ENCODE measurements at places on chromosomes 7 and 10.

DNA sequence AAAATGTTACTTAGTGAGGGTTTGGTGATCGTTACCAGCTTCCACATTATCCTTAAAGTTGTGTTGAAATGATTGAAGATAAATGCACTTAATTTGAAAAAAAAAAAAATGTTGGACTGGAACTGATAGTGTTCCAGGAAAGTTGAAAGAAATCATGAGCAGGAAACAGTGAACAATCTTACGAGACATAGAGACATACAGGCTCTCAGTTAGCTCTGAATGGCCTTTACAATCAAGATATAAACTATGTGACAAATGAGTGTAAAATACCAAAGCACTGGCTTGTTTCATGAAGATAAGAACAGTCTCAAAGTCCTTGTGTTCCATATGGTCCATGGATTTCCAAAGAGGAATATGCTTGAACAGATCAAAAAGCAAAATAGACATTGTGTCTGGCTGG, 430.1 kb upstream of the ETV1 start:
- DNase-seq, result no peak

DNA sequence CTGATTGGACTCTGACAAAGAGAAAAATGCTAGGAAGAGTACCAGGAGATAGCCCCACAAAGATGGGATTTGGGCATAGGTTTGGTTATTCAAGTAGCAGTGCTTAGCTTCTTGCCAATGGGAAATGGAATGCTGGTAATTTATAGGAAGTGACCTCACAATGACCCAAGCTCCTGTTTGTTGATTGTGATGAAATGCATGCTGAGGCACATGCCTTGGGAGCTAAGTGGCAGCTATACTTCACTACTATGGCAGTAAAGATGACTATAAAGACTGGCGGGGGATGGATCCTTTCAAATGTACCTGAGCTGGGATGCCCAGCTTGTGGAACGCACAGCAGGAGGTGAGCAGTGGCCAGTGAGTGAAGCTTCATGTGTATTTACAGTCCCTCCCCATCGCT, 153.8 kb downstream of the ZNF22 start:
- no peak for DNase-seq

GRCh38 chr10:76210211-76210610, 778.8 kb downstream of the LRMDA start:
- DNase-seq, result peak; percentile 46

DNA sequence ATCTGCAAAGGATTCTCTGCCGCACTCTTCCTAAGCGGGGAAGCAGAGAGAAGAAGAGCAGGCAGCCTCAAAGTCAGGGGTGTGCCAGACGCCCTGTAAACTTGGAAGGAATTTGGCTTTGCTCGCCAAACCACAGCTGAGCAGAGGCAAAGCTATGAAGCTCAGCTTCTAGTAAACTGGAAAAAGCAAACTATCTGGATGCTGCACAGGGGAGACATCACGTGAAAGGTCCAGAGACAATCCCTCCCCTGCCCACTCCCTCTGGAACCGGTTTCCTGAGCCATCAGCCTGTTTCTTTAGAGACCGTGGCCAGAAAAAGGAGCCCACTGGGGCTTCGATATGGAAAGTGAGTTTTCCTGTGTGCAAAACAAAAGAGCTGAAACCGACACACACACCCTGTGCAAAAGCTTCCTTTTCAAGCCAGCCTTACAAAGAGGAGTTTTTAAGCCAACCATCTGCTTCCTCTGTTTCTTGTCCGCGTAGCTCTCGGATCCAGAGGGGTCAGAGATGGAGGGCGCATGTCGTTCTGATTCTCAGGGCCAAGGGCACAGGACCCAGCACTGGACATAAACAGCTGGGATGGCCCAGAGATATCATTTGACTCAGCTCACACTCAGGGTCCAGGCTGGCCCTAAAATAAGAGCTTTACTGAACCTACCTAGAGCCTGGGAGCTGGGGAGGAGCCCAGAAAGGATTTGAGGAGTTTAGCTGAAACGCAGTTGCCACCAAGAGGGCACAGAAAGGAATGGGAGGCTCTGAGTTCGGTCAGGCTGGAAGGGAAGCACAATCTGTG, 58.2 kb upstream of the DNAAF5 start:
- DNase-seq, result peak; percentile 61

DNA sequence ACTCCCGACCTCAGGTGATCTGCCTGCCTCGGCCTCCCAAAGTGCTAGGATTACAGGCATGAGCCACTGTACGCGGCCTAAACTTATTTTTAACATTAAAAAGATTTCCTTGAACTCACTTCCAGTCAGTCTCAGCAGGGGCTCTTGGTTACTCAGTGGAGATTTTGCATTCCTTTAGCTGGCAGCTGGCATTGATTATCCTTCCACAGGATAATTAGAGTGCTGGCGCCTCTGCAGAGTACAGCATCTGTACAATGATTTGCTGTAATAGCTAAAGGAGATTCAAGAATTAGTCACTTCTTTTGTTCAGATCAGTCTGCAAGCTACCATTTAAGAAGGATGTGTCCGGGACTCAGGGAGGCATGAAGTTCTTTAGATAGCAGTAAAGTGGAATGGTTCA, 125.0 kb upstream of the NPY start:
- DNase-seq, result peak; percentile 92

GRCh38 chr7:44217852-44218402, 17.1 kb downstream of the YKT6 start:
- DNase-seq, result no peak

- DNase-seq, result no peak
These were observed 66.0 kb downstream of the CHCHD3 start for GRCh38 chr7:133015888-133016287.

DNA sequence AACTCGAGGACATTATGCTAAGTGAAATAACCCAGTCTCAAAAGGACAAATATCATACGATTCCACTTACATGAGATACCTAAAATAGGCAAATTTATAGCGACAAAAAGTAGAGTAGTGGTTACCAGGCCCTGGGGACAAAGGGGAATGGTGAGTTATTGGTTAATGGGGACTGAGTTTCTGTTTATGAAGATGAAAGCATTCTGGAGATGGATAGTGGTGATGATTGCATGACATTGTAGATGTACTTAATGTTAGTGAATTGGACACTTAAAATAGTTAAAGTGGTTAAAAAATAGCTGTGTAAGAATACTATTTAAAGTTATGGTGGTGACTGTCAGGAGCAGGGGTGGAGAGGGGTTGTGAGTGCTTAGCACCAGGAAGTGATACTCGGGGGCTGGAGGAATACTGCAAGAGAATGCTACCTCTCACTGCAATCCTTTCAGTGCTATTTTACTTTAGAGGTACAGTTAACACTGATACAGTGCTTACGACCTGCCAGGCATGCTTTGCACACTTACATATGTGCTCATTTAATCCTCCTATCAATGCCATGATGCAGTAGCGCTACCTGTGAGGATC, 16.7 kb upstream of the TEX36 start:
- no peak for DNase-seq

- no peak for DNase-seq
These were observed 65.1 kb downstream of the MARCHF5 start for GRCh38 chr10:92356041-92356440.

DNA sequence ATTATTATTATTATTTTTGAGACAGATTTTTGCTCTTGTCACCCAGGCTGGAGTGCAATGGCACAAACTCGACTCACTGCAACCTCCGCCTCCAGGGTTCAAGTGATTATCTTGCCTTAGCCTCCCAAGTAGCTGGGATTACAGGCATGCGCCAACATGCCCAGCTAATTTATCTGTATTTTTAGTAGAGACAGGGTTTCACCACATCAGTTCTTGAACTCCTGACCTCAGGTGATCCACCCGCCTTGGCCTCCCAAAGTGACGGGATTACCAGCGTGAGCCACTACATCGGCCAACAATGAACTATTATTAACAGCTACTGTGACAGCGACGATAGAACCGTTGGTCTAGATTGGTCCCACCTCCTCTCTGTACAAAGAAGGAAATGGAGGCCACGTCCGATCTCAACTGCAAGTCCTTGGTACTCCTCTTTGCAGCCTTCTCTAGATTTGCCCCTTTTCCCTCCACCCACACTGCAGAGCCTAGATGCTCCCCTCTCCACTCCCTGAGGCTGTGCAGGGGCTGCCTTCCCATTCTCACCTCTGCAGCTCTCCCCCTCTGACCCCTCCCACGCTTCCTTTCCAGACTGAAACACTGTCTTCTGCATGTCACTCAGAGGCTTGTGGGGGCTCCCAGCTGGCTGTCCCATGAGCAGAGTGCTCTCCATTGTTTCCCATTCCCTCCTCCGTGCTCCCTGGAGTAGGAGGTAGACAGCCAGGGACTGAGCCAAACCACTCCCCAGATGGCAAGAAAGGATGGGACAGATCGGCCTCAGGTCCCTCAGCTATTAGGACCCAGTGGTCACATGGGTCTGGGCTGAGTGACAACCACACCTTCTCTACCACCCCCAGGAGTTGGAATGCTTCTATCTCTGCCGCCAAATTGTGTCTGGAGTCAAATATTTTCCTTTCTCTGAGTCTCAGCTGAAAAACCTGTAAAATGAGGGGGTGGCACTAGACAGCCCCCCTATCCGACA, 2.3 kb downstream of the LOXL4 start:
- DNase-seq, result no peak

DNA sequence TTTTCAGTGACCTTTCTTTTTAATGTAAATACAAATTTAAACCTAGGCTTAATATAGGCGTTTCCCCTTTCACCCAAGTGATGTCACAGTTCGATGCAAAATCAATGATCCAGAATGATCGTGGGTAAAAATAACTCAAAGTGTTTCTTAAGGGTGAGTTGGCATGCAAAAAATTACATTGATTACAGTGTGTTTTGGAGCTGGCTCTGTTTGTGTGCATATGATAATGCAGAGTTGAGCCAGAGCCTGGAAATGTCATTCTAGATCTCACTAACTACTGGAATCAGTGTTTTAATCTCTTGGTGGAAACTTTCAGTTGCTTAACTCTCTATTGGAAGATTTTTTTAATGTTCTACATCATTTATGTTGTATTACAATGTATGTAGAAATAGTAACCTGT, 72.5 kb upstream of the MXI1 start:
- DNase-seq, result no peak

DNA sequence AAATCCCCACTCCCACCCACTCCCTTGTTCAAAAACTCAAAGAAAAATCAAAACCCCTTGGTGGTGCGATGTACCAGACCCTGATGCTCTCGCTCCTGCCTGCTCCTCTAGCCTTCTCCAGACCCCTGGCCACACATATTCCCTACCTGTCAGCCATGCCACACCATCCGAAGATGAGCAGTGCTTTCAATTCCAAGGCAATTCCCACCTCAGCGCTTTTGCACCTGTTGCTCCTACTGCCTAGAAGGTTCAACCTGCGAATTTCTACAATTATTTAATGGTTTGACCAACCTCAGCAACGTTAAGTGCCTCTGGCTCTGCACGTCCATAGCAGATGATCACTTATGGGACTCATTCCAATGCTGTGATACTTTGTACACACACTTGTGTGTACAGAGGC, 11.1 kb downstream of the SLC16A12 start:
- DNase-seq, result no peak

DNA sequence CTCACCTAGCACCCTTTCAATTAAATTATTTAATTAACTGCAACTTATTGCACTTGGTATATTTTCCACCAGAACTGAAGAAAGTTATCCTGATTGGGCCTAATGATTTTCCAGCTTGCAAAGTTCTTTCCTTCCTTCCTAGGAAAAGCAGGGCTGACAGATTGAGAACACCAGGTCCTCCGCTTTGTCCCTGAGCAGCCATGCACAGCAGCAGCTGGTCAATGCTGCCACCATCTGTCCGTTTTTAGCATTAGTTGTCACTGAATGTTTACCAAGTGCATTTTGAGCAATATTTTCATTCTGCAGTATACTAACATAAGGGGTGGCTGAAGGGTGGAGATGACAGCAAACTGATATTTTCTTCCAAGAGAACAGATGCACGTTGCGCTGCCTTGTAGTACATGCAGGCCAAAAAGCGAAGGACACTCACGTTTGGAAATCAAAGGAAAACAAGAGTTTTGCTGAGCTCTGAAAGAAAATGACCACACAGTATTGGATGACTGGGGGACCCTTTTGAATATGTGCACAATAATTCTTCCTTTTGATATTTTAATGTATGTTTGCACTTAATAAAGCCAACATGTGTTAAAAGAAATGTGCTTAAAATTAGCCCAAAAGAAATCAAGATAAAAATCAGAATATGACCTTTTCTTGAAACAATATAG, 248.8 kb upstream of the PTN start:
- peak; percentile 81 for DNase-seq

- DNase-seq, result no peak
These were observed 35.5 kb upstream of the PTPRZ1 start for GRCh38 chr7:121837462-121837861.

DNA sequence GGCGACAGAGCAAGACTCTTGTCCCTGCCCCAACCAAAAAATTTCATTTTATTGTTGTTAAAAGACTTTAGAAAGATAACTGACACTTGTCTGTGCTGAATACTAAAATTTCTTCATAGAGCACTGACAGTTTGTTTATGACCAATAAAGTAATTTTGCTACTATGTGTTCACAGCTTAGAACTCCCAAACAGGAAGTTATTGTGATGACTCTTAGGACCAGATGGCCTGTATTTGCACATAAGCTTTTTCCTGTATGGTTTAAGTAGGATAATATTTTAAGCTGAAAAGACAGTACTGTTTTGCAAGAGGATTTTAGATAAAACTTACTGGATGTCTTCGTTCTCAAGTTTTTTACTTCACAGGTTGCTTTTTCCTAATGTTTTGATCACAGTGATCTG, 80.7 kb downstream of the MMRN2 start:
- no peak for DNase-seq

- no peak for DNase-seq
These were observed 25.5 kb downstream of the GTF2IRD1 start for GRCh38 chr7:74479066-74479781.

- peak; percentile 93 for DNase-seq
These were observed 84.2 kb downstream of the CDK6 start for GRCh38 chr7:92751902-92752901.

DNA sequence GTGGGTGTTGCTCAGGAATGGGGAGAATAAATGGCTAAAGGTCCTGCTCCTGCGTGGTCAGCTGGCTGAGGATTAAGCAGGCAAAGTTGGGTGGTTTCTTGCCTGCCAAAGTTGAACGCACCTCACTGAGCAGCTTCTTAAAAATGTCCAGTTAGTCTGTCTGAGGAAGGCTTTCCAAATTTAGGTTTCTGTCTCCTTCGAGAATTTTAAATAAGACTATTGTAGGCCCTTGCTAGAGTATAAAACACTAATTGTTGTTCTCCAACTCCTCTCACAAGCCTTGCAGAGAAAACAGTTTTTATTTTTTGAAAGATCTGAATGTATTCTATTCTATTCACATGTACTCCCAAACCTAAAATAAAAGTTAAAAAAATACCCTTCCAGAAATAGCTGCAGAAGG, 122.0 kb upstream of the LAMB4 start:
- no peak for DNase-seq

GRCh38 chr7:29194594-29195427, at the start of gene CHN2:
TSS of gene CHN2 (plus strand) at chr7:29194775.
- DNase-seq, result peak; percentile 32

DNA sequence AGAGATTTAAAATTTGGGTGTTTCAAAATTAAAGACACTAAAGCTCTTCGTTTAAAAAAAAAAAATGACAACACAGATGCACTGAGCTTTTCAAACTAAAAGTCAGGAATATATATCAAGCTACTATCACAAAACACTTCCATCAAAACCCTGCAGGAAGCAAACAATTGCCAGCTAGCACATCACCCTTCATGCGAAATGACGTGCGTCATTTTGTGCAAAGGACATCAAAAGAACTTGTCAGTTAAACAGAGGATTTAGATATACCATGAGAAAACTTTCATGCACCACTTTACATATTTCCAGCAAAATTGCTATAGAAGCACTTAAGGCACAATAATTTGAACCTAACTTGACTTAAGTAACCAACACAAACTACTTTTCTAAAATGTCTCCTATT, 264.7 kb downstream of the GRM8 start:
- no peak for DNase-seq
